ENCODE measurements at places on chromosomes 5 and 9.
A peak's percentile ranks its signal among the peaks of the same experiment; 100 is the strongest.

GRCh38 chr9:72353455-72354116 lies 11.4 kb downstream of the ZFAND5 start:
- peaks cover 34% of the 10 kb centered on the region for H3K4me1 ChIP-seq
- peaks cover 64% of the 10 kb centered on the region for H3K36me3 ChIP-seq
- no peaks in the 10 kb centered on the region for H3K27me3 ChIP-seq
- no peak for DNase-seq

DNA sequence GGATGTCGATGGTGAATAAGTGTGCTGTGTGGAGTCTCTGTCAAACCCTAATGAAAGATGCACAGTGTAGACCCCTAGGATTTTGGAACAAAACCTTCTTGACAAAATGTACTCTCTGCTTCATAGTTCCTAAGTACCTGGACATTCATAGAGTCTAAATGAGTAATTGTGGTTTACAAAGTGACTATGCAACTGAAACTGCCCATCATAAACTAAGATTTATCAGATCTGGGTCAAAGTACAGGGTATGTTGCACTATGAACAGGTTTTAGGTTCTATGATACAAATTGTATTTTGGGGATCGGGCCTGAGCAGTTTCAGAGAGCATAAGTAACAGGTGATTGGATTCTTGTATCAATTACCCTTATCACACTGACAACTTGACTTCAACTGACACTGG lies 79.4 kb downstream of the LURAP1L start:
- peaks cover 3% of the 10 kb centered on the region for H3K27me3 ChIP-seq
- no peaks in the 10 kb centered on the region for H3K36me3 ChIP-seq
- no peak overlapping the region for H3K4me3 ChIP-seq
- no peak overlapping the region for H3K27ac ChIP-seq

GRCh38 chr5:170206216-170206615 lies 26.6 kb upstream of the C5orf58 start:
- H3K27ac ChIP-seq = no peak overlapping the region
- H3K27me3 ChIP-seq = peaks cover 22% of the 10 kb centered on the region
- no peak for DNase-seq
- no peaks in the 10 kb centered on the region for H3K36me3 ChIP-seq
- H3K4me3 ChIP-seq = no peak overlapping the region

GRCh38 chr5:35926389-35927051 lies 11.9 kb downstream of the CAPSL start:
- DNase-seq = peak; percentile 66
- H3K27ac ChIP-seq = no peak overlapping the region
- peaks cover 4% of the 10 kb centered on the region for H3K4me1 ChIP-seq
- H3K27me3 ChIP-seq = peaks cover 78% of the 10 kb centered on the region
- no peaks in the 10 kb centered on the region for H3K36me3 ChIP-seq

GRCh38 chr9:100375658-100376057 lies 22.9 kb upstream of the TEX10 start:
- H3K36me3 ChIP-seq = peaks cover 54% of the 10 kb centered on the region
- no peak overlapping the region for H3K4me3 ChIP-seq
- H3K27me3 ChIP-seq = no peaks in the 10 kb centered on the region

GRCh38 chr5:79924936-79925893 lies 65.8 kb downstream of the MTX3 start:
- no peak for DNase-seq
- no peaks in the 10 kb centered on the region for H3K36me3 ChIP-seq
- no peak overlapping the region for H3K4me3 ChIP-seq
- no peaks in the 10 kb centered on the region for H3K4me1 ChIP-seq
- H3K27ac ChIP-seq = no peak overlapping the region

DNA sequence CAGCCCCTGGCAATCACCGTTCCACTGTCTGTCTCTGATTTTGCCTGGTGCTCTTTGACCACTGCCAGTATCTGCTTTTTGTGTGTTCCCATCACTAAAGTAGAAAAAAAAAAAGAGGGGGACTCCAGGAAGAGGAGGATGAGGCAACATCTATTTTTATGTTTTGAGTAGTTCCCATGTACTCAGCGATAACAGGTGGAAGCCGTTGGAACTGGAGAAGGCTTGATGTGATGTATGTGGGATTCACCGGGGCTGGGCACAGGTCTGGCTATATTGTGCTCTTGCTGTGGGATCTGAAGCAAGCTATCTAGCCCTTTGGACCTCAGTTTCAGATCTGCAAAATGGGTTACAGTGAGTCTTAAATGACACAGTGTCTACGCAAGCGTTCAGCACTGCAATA lies 104.9 kb downstream of the SLIT3 start:
- DNase-seq = no peak
- H3K4me3 ChIP-seq = no peak overlapping the region
- no peak overlapping the region for H3K27ac ChIP-seq
- no peaks in the 10 kb centered on the region for H3K36me3 ChIP-seq
- H3K4me1 ChIP-seq = peaks cover 18% of the 10 kb centered on the region

DNA sequence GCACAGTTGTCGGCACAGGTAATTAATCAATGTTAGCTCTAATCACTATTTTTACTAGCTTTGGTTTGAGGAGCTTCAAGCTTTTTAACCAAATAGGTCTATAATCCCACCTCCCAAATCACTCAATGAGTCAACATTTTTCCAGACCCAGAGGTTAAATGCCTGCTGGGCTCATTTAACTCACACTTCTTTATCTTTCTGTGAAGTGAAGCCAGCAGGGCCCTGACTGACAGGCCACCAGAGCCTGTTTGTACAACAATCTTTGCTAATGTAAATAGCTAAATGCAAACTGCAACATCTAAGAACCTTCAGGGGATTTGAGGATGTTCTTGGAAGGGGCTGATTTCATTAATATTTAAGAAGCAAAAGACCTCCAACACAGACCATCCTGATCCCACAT lies 98.4 kb upstream of the NREP start:
- peak overlapping the region; percentile 12 for H3K27ac ChIP-seq
- peaks cover 8% of the 10 kb centered on the region for H3K4me1 ChIP-seq
- DNase-seq = no peak
- no peak overlapping the region for H3K4me3 ChIP-seq
- H3K27me3 ChIP-seq = peaks cover 4% of the 10 kb centered on the region

DNA sequence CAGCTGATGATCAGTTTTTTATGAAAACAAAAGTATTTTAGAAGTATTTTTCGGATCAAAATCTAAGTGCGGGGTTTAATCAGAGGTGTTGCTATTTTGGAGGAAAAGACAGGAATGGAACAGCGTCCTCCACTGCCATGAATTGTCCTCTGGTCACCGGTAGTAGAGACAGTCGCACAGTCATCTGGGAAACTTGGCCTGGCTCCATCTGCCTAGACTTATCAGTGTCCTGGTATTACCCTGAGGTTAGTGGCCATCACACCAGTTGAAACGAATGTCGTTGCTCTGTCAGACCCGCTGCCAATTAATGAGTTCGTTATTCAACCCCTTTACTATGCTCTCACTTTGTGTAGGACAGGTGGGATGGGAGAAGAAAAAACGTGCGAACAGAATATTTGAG lies 8.2 kb downstream of the TLX3 start:
- no peaks in the 10 kb centered on the region for H3K36me3 ChIP-seq
- peaks cover 7% of the 10 kb centered on the region for H3K4me1 ChIP-seq
- DNase-seq = no peak
- peaks cover 100% of the 10 kb centered on the region for H3K27me3 ChIP-seq
- H3K4me3 ChIP-seq = no peak overlapping the region

Data from nephron progenitor cell (in vitro differentiated cells).